Stimulated activated CD4-positive, alpha-beta T cell treated with anti-CD3 and anti-CD28 coated beads, TNF-alpha, amount 100 ng/mL, for 48 hours (primary cell): ENCODE measurements at places on chromosomes 1 and 21.

GRCh38 chr1:217534566-217534965, 96.3 kb downstream of the GPATCH2 start:
- no peak for DNase-seq

GRCh38 chr1:66556161-66556611, 22.2 kb downstream of the SGIP1 start:
- DNase-seq: no peak

- no peak for DNase-seq
Measured at GRCh38 chr1:84000196-84000885, 1.4 kb upstream of the TTLL7 start.

GRCh38 chr1:155305881-155306391, 2.7 kb upstream of the FDPS start:
- no peak for DNase-seq

DNA sequence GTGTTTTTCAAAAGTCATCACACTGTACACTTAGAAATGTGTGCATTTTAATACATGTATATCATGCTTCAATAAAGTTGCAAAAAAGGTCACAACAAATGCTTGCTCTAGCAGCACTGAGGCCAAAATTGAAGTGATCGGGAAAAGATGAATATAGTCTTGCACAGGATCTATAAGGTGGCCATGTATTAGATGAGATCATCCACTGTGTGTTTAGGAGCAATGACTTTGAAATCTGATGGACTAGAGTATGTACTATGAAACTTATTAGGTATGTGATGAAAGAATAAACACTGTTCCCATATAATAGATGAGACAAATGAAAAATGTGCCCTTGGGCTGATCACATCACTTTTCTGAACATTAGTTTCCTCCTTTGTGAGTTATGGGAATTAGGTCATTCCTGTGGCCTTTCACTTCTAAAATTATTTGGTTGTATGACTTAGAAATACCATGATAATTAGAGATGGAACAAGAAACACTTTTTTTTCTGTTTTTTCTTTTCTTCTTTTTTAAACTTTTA, 984.6 kb downstream of the ADGRL2 start:
- DNase-seq: no peak
